ENCODE measurements at places on chromosomes 5 and 9. TPM values are rescaled to one million over a fixed set of nuclear protein-coding genes. Genes with fewer than 3 reads are reported as not detected.

The FBXW2 gene
- 90.7 TPM for total RNA-seq

The HK3 gene
- not detected for total RNA-seq

The ZNF474 gene
- not detected for total RNA-seq

- no peak for DNase-seq
- peaks cover 26% of the 10 kb centered on the region for H3K4me1 ChIP-seq
- H3K4me3 ChIP-seq: peak overlapping the region; percentile 95
- H3K27me3 ChIP-seq: no peaks in the 10 kb centered on the region
- H3K27ac ChIP-seq: peak overlapping the region; percentile 79
These were observed 740 bp upstream of the TRMT10B start for GRCh38 chr9:37752642-37753488.

DNA sequence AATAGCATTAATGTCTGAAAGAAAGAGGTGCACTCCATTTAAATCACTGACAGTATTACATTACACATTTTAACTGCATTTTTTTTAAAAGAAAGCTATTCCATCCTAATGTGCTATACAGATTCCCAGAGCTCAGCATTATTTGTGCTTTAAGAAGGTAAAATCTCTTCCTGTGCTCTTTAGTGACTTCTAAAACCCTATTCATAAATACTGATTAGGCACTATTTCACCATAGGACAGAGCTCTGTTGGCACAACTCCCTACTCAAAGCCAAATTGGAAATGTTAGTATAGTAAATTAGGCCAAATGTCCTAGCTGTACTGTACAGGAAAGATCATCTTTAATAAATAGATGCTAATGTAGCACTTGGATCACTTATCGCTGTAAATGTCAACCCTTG, 262.5 kb downstream of the TUSC1 start:
- H3K4me1 ChIP-seq: no peaks in the 10 kb centered on the region
- no peaks in the 10 kb centered on the region for H3K27me3 ChIP-seq
- no peak overlapping the region for H3K27ac ChIP-seq
- no peak for DNase-seq
- H3K36me3 ChIP-seq: no peaks in the 10 kb centered on the region

DNA sequence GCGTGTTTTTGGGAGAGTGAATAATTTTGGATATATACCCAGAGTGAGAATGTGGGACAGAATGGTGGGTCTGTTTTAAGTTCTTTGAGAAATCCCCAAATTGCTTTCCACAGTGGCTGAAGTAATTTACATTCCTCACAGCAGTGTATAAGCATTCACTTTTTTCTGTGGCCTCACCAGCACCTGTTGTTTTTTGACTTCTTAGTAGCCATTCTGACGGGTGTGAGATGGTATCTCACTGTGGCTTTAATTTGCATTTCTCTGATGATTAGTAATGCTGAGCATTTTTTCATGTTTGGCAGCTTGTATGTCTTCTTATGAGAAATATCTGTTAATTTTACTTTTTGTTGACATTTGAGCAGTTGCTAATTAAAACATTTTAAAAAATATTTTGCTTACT, 9.4 kb upstream of the SPATA31D1 start:
- DNase-seq: no peak
- H3K27ac ChIP-seq: no peak overlapping the region
- no peaks in the 10 kb centered on the region for H3K36me3 ChIP-seq
- no peak overlapping the region for H3K4me3 ChIP-seq
- H3K27me3 ChIP-seq: no peaks in the 10 kb centered on the region
- H3K4me1 ChIP-seq: no peaks in the 10 kb centered on the region

GRCh38 chr5:138635265-138635664, 60.1 kb upstream of the HSPA9 start:
- no peak overlapping the region for H3K27ac ChIP-seq
- no peaks in the 10 kb centered on the region for H3K4me1 ChIP-seq
- DNase-seq: no peak
- H3K27me3 ChIP-seq: peaks cover 36% of the 10 kb centered on the region
- no peak overlapping the region for H3K4me3 ChIP-seq

GRCh38 chr5:83662558-83662957, 58.1 kb downstream of the HAPLN1 start:
- no peaks in the 10 kb centered on the region for H3K4me1 ChIP-seq
- H3K4me3 ChIP-seq: no peak overlapping the region
- DNase-seq: no peak
- H3K27ac ChIP-seq: no peak overlapping the region
- no peaks in the 10 kb centered on the region for H3K27me3 ChIP-seq

DNA sequence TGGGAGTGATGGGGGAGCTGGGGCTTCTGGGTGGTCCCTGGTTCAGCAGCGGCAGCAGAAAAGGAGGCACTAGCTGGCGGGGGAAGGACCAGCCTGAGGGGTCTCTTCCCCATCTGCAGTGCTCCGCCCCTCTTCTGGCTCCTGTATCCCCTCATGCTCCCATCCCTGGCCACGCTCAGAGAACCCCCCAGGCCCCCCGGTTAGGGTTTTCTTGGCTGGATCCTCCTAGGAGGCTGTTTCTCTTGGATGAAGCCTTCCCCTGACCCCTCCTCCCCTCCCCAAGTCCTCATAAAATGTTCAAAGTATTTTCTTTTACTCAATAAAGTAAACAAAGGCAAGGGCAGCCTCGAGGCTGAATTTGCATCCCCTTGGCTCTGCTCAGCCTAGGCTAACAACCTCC, 60.8 kb downstream of the FGF18 start:
- peaks cover 8% of the 10 kb centered on the region for H3K27me3 ChIP-seq
- no peak overlapping the region for H3K4me3 ChIP-seq
- peaks cover 4% of the 10 kb centered on the region for H3K4me1 ChIP-seq
- H3K27ac ChIP-seq: no peak overlapping the region
- no peak for DNase-seq

DNA sequence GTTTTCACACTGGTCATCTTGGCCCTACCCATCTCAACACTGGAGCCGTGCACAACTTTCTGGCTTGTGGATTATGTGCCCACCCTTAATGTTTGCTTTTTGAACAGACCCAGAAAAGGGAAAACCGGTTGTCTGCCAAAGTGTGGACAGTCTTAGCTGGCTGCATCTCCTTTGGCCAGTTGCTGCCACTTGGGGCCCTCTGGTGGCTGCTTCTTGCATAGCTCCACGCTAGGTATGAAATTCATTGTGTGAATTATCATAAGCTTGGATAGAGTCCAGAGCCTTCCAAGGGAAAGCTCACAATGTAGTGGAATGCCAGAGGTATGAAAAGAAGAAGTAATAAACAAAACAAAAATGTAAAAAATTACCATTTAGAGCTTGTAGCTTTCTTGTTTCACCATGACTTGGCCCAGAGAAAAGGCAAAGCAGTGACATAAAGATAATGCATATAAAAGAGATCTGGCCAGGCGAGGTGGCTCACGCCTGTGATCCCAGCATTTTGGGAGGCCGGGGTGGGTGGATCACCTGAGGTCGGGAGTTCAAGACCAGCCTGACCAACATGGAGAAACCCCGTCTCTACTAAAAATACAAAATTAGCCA, 12.5 kb upstream of the SLC36A3 start:
- H3K4me1 ChIP-seq: no peaks in the 10 kb centered on the region
- H3K27ac ChIP-seq: no peak overlapping the region
- peak; percentile 62 for DNase-seq
- H3K4me3 ChIP-seq: no peak overlapping the region
- no peaks in the 10 kb centered on the region for H3K36me3 ChIP-seq

DNA sequence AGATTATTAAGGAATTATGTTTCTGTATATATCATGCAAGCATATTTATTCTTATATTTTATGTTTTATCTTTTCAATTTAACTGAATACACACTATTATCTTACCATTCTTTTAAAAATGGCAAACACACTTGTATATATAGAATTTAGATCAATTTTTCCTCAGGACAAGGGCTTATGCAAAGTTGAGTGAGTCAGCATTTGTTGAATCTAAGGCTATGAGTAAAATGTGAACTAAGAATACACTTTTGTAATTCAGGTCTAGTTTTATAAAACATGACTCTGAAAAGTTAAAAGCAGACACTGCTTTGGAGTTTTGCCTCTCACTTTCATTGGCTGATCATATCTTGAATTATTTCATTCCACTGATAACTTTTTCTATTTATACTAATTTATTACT, 127.8 kb downstream of the FOCAD start:
- H3K27me3 ChIP-seq: no peaks in the 10 kb centered on the region
- DNase-seq: no peak
- no peak overlapping the region for H3K4me3 ChIP-seq
- no peaks in the 10 kb centered on the region for H3K4me1 ChIP-seq
- H3K36me3 ChIP-seq: no peaks in the 10 kb centered on the region

GRCh38 chr5:140220032-140220697, 45.2 kb downstream of the CYSTM1 start:
- no peaks in the 10 kb centered on the region for H3K27me3 ChIP-seq
- no peak overlapping the region for H3K4me3 ChIP-seq
- H3K36me3 ChIP-seq: no peaks in the 10 kb centered on the region
- peaks cover 32% of the 10 kb centered on the region for H3K4me1 ChIP-seq

DNA sequence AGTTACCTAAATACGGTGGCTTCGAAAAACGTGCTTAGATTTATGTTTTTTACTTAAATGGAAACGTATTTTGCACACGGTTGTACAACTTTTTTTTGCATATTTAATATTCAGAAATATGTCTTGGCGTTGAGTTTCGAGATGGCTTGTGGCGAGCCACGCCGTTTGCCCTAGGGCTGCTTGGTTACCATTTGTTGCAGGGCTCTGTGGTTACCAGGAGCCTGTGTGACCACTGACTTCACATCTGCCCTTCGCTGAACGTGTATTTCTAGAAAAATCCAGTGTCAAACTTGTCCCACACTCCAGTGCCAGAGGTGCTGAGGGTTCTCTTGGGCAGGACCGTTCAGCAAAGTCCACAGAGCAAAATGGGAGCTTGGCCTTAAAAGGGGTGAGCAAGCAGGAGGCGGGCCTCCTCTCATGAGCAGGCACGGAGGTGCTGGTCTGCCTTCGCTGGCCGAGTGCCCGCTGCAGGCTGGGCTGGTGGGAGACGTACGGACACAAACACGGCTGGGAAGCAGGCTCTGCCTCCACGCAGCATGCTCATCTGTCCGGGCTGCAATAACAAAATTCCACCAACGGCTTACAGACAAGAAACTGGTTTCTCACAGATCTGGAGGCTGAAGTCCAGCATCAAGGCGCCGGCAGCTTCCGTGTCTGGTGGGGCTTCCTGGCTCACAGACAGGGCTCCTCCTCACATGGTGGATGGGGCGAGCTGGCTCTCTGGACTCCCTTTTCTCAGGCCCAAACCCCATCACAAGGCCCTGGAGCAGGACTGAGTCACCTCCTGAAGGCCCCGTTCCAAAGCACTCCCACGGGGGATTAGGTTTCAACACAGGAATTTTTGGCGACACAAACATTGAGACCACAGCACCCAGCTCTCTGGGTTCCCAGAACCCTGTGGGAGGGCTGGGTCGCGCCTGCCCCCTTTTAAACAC, 5.4 kb downstream of the MRPL36 start:
- H3K4me1 ChIP-seq: peaks cover 85% of the 10 kb centered on the region
- no peaks in the 10 kb centered on the region for H3K27me3 ChIP-seq
- peak overlapping the region; percentile 88 for H3K4me3 ChIP-seq
- peak overlapping the region; percentile 98 for H3K27ac ChIP-seq
- H3K36me3 ChIP-seq: peaks cover 33% of the 10 kb centered on the region
- DNase-seq: no peak

DNA sequence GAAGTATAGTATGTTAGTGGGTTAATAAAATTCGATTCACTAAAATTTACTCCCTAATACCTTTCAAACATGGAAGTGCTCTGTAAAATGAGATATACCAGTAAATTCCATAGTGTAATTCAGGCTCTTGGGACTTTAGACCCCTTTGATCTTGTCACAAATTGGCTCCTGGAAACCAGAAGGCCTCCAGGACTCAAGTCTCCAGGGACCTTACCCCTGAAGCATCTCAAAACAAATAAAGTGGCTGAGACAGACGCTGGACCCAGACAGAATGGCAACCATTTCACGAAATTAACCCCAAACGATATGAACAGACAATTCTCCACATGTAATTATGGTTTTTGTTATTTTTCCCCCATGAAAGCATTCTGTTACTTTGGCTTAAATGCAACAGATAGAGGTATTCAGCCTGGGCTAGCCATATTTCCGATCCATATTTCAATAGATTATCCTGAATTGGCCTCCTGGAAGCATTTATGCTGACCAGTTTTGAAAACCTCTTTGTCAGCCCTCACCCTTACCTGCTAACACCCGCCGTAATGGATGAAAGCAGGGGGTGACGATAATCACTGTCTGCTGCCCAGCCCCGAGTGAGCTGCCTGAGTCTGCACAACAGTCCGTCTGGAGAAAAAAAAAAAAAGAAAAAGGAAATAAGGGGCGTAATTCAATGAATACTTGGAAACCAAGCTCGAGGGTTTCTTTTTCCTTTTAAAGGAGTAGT, 34.1 kb upstream of the EFNA5 start:
- H3K4me3 ChIP-seq: no peak overlapping the region
- H3K36me3 ChIP-seq: no peaks in the 10 kb centered on the region
- DNase-seq: no peak

DNA sequence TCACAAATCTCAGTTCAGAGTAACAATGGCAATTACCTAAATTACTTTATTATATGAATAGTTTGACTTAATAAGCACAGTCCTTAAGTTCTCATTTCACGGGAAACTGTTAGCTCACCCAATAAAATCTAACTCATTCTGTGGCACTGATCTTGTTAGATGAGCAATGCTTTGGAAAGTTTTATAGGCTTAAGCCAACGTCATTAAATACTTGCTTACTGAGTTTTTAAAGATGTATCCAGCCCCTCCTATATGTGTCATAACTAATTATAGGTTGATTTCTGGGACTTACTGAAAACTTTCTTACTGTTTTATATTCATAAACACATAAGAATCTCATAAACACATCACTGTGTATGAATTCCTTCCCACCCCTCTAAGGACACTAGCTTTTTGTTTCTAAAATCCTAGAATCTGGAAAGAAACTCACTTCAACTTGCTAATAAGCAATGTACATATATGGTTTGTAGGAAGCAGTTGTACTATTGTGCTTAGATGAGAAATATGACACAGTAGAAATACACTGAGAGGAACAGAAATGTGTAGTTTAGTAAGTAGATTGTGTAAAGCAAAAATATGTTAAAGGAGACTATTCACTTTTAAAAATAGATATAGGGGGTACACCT, 14.1 kb upstream of the MARCOL start:
- H3K4me1 ChIP-seq: no peaks in the 10 kb centered on the region
- no peak overlapping the region for H3K27ac ChIP-seq
- no peak overlapping the region for H3K4me3 ChIP-seq
- no peaks in the 10 kb centered on the region for H3K36me3 ChIP-seq

Measured in activated CD4-positive, alpha-beta memory T cell treated with anti-CD3 and anti-CD28 coated beads, Interleukin-2, amount 10 ng/mL, durations not matched to agents 7 days and 5 days (primary cell).